ENCODE measurements at places on chromosomes 11 and 22. TPM values are rescaled to one million over a fixed set of nuclear protein-coding genes. Genes with fewer than 3 reads are reported as not detected.

F2 gene
- total RNA-seq = not detected

- H3K4me3 ChIP-seq = no peak overlapping the region
- peaks cover 11% of the 10 kb centered on the region for H3K4me1 ChIP-seq
- peaks cover 7% of the 10 kb centered on the region for H3K36me3 ChIP-seq
- no peak overlapping the region for H3K27ac ChIP-seq
- no peak for DNase-seq
Observed at GRCh38 chr11:34788642-34789041, 127.5 kb downstream of the APIP start.

DNA sequence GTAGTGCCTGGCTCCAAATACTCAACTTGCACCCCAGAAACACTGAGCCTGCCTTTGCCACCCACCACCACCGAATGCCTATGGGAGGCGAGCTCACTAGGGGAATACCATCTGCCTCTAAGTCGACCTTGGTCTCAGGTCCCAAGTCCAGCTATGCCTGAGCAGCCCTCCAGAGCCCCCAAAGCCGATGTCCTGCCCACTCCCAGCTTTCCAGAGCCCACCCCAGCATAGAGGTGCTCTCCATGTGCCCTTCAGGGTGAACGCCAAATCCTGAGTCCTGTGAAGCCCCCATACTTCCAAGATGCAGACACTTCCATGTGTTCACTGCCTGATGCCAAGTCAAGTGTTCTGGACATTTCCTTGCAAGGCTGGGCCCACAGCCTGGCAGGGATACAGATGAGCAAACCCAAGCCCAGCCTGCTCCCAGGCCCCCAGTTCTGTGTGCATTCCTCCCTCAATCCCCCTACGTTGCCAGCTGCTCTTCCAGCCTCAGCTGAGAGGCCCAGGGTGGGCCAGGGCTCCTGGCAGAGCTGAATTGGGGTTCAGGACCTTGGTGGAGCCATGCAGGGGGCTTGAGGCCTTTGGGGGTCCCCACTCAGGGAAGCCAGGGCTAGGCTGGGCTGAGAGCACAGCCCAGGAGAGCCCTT lies 2.6 kb upstream of the KMT5B start:
- no peak overlapping the region for H3K27ac ChIP-seq
- H3K27me3 ChIP-seq = peaks cover 2% of the 10 kb centered on the region
- no peak for DNase-seq
- H3K36me3 ChIP-seq = no peaks in the 10 kb centered on the region
- H3K4me1 ChIP-seq = peaks cover 27% of the 10 kb centered on the region

MARK2 gene
- total RNA-seq = 30.7 TPM

- H3K27ac ChIP-seq = peak overlapping the region; percentile 52
- peaks cover 30% of the 10 kb centered on the region for H3K4me1 ChIP-seq
- no peaks in the 10 kb centered on the region for H3K27me3 ChIP-seq
Observed at GRCh38 chr11:95831198-95831883, 41.0 kb downstream of the CEP57 start.

- H3K36me3 ChIP-seq = no peaks in the 10 kb centered on the region
- DNase-seq = peak; percentile 91
- H3K4me3 ChIP-seq = no peak overlapping the region
- H3K4me1 ChIP-seq = peaks cover 25% of the 10 kb centered on the region
- no peak overlapping the region for H3K27ac ChIP-seq
- no peaks in the 10 kb centered on the region for H3K27me3 ChIP-seq
Observed at GRCh38 chr11:2581151-2581930, 118.5 kb downstream of the KCNQ1OT1 start.

SEPTIN3 gene
- total RNA-seq = 0.92 TPM

- H3K27me3 ChIP-seq = no peaks in the 10 kb centered on the region
- H3K27ac ChIP-seq = peak overlapping the region; percentile 63
- H3K36me3 ChIP-seq = peaks cover 30% of the 10 kb centered on the region
- H3K4me1 ChIP-seq = peaks cover 23% of the 10 kb centered on the region
Observed at GRCh38 chr22:28791841-28792490, 8.4 kb downstream of the XBP1 start.

CNIH2 gene
- total RNA-seq = 2.5 TPM

DNA sequence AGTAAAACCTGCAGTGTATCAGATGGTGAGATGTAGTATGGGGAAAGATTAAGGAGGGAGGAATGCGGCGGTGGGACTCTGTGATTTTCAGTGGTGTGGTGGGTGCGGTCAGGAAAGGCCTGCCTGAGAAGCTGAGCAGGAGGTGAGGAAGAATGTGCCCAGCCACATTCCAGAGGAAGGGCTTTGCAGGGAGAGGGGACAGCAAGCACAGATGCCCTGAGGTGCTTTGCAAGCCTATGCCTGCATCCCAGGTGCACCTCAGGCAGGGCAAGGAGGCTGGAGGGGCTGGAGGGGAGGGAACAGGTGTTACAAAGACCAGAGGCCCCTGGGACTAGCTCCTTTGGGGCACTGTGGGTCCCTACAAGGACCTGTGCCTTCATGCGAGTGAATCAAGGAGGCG lies 42.1 kb downstream of the MYO7A start:
- no peak overlapping the region for H3K27ac ChIP-seq
- no peaks in the 10 kb centered on the region for H3K4me1 ChIP-seq
- H3K4me3 ChIP-seq = no peak overlapping the region
- H3K36me3 ChIP-seq = no peaks in the 10 kb centered on the region

Measured in chondrocyte (in vitro differentiated cells).